ENCODE measurements at places on chromosomes 7 and 10.

- peak; percentile 75 for DNase-seq
Measured at GRCh38 chr10:90930971-90931871, 10.3 kb upstream of the ANKRD1 start.

DNA sequence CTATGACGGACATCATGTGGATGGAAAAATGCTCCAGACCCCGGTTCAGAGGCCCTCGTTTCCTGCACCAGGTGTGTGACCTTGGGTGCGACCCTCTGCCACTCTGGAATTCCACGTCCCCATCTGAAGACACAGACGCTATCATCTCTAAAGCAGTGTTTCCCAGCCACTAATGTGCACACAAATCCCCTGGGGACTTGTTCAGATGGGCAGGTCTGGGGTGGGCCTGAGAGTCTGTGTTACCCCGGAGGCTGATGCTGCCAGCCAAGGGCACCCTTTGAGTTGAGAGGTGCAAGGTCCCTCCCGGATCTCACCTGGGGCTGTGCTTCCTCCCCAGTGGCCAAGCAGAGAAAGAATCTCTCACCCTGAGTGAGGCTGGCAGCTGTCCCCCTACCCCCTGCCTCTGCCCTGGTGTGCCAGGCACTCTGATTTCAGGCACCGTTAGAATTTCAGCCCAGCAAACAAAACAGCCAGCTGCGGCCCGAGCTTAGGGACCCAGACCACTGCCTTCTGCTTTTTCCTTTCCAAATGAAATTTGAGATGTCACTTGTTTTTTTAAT is 90.0 kb downstream of the SLIT1 start:
- DNase-seq, result no peak

DNA sequence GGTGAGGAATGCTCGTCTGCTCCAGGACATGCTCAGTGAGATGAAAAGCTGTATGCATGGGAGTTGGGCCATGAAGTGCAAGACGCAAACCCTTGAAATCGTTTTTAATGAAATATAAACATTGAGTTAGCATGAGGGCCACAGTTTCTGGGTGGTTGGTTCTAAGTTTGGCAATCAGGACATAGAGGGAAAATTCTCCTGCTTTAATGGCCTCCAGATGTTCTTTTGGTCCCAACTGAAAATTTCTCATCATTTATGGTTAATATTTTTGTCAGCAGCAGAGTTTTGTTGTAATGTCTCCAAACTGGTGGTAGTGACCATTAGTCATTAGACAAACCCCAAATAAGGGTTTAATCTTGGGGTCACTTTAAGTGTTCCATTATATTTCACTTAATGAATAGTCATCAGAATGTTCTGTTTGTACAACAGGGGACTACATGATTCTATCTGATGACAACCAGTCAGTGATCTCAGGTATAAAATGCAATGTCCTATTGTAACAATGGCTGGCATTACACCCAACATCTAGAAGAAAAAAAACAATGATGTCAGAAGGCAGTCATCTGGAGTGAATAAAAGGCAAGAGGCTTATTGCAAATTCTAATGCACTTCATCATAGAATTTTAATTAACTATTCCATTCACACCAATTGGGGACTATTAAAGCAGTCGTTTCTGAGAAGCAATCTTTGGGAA is 197.4 kb downstream of the JCAD start:
- DNase-seq, result peak; percentile 87

DNA sequence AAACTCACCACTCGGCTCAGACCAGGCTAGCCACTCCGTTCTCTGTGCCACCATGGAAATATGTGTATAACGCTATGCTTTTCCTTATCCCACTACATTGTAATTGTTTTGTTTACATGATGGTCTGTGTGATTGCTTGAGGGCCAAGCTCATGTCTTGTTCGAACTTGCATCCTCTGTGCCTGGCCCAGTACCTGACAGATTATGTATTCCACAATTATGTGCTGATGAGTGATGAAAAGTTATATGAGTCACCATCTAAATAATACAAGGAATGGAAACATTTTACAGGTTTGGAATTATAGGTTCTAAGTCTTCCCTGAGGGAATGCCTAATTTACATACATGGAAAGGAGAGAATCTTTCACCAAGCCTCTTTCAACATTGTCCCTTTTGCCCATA is 137.4 kb downstream of the C7orf25 start:
- no peak for DNase-seq

DNA sequence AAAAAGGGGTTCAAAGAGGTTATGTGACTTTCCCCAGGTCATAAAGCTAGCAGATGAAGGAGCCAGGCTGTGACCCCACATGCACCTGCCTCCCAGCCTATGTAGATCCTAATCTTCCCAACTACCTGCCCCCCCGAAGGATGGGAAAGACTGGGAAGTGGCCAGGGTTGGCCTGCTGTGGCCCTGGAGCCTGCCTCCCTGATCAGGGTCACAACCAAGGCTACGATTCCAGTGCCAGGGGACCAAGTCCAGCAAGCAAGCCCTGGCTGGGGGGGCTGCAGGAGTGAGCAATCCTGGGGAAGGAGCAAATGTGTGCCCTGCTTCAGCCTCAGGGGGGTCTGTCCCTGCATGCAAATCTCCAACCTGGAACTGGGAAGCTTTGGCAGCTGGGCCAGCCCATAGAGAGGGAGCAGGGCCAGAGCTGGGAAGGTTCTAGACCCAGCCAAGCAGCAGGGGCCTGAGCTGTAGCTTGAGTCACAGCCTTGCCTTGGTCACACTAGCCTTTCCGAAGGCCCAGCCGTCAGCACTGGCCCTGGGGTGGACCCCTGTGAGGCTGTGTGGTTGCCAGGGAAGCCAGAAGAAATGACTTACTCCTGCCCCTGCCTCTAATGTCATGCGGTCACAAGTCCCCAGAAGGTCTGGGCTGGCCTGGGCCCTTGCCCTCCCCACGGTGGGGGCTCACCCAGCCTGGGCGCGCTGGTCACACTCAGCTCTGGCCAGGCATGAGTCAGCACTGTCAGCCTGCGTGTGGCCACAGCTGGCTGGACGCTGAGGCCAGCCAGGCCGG is 96.4 kb upstream of the ZMIZ1 start:
- peak; percentile 92 for DNase-seq

GRCh38 chr7:31363051-31363450 is 22.5 kb upstream of the NEUROD6 start:
- DNase-seq, result no peak

DNA sequence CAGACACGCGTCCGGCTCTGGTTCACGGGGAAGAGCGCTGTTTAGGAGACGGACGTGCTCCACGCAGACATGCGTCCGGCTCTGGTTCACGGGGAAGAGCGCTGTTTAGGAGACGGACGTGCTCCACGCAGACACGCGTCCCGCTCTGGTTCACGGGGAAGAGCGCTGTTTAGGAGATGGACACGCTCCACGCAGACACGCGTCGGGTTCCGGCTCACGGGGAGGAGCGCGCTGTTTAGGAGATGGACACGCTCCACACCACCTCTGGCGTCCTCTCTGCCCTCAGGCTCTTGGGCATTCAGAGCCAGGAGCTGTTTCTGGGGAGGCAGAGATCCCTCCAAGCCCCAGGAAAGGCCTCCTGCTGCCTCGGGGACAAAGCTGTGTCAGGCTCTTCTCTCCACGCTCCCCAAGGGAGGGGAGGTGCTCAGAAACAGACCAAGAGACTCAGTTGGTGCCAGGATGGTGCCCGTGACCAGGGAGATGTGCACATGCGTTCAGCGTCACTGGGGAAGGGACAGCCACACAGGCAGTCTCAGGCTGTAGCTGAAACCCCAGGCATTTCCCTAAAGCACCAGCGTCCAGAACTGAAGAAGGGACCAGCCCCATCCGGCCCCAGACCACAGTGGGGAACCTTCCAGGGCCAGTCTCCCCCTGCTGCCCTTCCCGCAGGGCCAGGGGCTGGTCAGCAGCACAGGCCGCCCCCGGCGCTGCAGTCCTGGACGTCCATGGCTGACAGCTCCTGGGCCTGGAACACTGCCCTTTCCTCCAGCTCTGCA is 175.6 kb downstream of the ELFN1 start:
- no peak for DNase-seq

GRCh38 chr7:41738336-41738735 is 35.4 kb upstream of the INHBA start:
- DNase-seq, result no peak

DNA sequence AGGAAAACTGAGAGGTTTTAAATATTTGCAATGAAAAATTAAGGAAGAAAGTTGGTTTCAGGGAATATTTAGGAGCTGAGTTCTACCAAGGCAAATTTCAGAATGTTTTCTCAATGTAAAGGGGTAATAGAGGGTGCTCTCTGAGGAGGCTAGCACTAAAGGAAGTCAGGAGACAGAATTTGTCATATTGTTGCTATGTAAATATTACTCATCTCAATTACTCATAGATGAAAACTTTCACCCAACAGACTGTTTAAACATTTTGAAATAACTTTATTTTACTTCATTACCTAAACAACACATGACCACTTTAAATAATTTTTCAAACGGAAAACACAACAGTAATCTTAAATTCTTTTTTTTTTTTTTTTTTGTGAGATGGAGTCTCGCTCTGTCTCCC is 274.8 kb upstream of the NRG3 start:
- peak; percentile 44 for DNase-seq

- no peak for DNase-seq
Measured at GRCh38 chr10:4068629-4069028, 283.6 kb upstream of the KLF6 start.

DNA sequence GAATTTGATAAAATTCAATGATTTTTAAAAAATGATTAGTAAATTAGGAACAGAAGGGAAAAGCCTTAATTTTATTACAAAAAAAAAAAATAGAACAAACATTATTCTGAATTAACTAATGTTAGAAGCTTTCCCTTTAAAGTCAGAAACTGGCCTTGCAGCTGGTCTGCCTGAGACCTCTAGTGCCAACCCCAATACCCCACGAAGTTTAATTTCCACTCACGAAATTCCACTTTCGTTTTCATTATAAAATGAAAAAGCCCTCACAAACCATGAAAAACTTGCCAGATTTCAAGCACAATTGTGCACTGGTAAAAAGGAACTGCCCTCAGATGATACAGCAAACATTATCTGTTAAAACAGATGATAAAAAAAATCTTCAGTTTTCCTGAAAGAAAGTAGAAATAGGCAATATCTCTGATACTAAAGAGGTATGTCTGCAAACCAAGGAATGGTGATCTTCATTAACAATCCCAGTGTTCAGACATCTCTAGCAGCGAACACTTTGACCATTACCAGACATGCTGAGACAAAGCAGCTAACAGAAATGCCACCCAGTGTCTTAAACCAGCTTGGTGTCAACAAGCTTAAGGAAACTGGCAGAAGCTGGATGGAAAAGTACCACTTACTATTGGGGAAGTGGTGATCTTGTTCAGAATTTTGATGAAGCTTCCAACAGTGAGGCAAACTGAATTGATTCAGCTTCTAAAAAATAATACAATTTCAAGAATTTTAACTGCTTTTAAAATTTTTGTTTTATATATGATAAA is 80.2 kb downstream of the PALS2 start:
- no peak for DNase-seq

DNA sequence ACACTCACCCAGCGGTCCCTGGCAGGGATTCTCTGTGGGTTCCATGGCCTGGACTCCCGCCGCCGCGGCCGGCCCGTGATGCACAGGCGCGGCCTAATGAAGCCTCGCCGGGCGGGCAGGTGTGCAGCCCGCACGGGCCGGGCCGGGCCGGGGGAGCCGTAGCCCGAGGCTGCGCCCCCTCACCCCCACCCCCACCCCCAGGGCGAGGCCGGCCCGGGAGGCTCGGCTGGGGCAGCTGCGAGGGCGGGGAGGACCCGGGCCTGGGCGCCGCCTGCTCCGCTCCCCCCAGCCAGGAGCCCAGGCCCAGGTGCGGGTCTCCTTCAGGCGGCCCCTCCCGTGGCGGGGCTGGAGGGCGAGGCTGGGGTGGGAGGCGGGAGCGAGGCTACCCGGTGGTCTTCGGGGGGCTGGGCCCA is at the start of gene NOBOX:
Gene NOBOX (minus strand): TSS at position 45 of the 413 bp plus-strand sequence.
- no peak for DNase-seq

DNA sequence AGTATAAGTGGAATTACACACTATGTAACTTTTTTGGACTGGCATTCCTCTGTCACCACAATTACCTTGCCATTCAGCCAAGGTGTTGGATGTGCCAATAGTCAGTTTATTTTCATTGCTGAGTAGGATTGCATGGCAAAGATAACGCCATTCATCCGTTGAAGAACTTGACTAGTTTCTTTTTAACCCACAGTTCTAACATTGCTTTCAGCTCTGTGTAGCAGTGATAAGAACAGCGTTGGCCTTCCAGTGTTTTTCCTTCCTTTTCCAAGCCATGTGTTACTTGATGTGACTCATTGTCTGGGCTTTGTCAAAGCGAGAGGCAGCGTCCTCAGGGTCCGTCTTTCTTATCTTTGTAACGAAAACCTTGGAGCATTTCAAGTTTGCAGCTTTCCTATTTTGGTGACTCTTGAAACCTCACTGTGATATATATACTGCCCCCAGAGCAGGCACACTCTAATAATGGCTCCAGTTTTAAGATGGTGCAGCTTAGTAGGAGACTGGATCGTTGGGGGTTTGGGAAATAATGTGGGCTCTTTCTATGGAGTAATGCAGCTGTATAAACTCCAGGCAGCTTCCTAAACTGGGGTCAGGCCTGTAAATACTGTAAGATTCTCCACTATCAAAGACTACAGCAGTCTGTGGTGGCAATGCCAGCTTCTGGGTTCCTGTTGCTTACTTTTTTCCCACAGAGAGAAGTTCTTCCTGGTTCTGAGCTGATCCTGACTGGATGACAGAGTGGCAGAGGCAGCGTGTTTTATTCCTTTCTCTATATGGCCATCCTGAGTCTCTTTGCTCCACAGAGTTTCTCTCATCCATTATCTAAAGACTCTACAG is 41.7 kb downstream of the AKR1E2 start:
- DNase-seq, result no peak

GRCh38 chr7:112296432-112296831 is 89.9 kb downstream of the ZNF277 start:
- DNase-seq, result no peak

- no peak for DNase-seq
Measured at GRCh38 chr10:43138757-43139241, 554 bp downstream of the CSGALNACT2 start.

DNA sequence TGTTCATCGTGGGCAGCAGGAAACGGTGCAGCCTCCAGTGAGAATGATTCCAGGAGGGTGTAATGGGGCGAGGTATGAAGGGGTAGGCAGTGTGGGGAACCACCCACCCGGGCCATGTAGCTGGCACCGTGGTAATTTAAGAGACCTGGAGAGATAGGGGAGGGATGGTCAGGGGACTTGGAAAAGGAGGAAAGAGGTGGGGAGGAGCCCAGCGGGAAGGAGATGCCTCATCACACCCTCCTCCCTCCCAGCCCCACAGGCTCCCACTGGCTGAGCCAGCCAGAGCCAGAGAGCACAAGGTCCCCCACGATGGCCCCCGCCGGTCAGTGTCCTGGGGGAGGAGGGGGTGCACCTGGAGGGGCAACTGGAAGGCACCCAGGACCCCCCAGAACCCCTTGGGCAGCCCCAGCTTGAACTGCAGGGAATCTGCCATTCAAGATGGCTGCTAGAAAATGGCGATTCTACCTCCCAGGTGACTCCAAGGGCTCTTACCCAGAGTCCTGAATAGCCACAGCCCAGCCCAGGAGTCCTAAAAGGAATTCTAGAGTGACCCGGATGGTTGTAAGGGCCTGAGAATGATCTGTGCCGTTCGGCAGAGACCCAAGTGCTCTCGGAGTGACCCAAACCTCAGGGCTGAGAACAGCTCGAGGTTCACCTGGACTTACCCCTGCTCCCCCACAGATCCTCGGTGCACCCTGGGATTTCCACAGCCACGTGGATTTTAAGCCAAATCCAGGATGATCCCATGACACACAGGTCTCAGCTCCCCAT is 28.8 kb downstream of the CALML3 start:
- DNase-seq, result no peak

GRCh38 chr7:86692755-86693154 is 49.0 kb downstream of the GRM3 start:
- DNase-seq, result no peak

Measured in stromal cell of bone marrow (primary cell).